ENCODE measurements at places on chromosomes 4 and X.

GRCh38 chrX:150731795-150732194 lies 38.6 kb downstream of the MTMR1 start:
- peak; percentile 47 for DNase-seq

DNA sequence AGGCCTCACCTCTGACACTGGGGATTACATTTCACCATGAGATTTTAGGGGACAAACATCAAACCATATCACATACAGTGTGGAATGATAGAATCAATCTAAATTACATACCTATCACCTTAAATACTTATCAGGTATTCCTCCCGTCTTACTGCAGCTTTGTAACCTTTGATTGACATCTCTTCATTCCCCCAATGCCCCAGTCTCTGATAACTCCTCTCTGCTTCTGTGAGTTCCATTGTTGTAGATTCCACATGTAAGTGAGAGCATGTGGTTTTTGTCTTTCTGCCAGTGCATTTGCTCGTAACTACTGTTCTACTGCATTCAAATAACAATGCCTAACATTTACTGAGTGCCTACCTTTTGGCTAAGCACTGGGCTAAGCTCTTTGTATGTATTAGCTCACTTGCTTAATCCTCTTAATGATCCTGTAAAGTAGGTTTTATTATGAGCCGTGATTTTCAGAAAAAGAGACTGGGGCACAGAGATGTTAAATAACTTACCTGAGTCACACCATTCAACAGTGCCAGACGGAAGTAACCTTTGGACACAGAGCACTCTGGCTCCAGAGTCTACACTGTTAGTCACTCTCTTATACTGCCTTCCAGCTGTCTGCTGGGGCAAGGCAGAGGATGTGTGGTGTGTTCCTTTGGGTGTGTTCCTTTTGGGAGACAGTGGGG lies 63.7 kb upstream of the ESX1 start:
- no peak for DNase-seq

DNA sequence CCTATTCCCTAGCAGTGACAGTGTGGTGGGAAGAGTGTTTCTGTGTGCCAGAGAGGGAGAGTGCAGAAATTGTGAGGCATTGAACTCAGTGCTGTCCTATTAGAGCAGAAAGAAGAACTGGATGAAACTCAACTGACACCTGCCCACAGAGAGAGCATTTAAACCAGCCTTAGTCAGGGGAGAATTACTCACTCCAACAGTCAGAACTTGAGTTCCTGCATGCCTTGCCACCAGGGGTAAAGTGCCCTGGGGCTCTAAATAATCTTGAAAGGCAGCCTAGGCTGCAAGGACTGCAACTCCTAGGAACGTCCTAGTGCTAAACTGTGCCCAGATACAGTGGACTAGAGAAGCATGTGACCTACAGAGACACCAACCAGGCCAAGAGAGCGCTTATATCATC lies 12.8 kb downstream of the CYSLTR1 start:
- DNase-seq = peak; percentile 23

DNA sequence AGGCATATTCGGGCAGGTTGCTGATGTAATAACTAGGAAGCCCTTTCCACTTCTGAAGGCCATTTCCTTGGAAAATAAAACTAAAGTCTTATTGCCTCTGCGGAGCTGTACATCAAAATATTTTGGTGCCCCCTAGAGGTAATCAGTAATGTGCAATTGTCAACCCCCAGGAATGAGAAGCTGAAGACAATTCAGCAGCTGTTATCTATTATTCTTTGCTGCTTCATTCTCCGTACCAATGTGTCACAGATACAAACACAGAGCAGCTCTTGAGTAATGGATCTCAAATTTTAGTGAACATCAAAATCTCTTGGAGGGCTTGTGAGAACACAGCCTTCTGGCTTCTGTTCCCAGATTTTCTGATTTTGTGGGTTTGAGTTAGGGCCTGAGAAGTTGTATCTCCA lies 3.5 kb upstream of the SLIT2 start:
- DNase-seq = no peak

- no peak for DNase-seq
Observed at GRCh38 chr4:108110450-108110849, 58.3 kb downstream of the LEF1 start.

DNA sequence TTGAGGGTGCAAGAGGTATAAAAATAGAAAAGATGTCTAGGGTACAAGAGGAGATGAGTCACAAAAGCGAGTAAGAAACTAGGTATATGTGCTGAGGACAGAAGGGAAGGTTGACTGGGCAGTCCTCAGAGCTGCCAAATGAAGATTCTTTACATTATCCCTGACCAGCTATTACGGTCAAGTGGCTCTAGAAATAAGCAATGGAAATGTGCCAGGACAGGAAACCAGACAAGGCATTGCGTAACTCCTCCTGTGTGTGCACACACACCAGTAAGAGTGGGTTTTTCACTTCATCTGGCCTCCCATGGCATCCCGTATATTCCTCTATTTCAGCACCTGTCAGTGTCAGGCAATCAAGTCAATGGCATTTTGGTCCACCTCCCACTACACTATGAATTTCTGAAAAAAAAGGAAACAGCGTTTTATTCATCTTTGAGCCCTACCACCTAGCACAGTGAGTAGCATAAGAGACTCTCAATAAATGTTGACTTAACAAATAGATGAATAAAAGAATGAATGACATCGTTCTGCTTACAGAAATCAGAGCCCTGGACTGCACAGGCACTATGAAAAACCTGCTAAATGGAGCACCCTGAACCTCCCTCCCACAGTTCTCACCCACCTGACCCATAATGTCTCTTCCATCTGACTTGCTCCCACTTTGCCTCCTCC lies 62.6 kb upstream of the KLF3 start:
- DNase-seq = no peak

All from T-helper 2 cell treated with Interferon-gamma antibody and Interleukin-4, amounts not matched to agents 5 μg/mL and 100 μg/mL, for 36 hours (primary cell).